Activated gamma-delta T cell treated with Interleukin-2 at 50 U/mL for 16 hours (primary cell): ENCODE measurements at places on chromosomes 6 and 20.

DNA sequence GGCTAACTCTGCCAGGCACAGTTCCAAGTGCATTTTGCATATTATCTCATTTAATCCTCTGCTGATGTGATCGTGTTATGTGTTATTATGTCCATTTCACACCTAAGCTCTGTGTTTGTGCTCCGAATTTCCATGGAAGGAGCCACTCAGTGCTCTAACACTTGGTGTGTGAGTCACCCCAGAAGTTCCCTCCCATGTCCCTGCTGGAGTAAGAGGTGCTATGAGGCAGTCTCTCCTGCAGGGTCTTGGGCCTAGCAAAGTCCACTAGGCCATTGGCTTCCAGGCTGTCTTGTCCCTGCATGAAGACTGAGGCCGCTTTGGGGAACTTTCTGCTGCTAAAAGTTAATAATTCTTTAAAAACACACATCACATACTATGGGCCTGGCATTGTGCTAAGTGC lies 405.9 kb upstream of the SULF2 start:
- DNase-seq, result no peak

DNA sequence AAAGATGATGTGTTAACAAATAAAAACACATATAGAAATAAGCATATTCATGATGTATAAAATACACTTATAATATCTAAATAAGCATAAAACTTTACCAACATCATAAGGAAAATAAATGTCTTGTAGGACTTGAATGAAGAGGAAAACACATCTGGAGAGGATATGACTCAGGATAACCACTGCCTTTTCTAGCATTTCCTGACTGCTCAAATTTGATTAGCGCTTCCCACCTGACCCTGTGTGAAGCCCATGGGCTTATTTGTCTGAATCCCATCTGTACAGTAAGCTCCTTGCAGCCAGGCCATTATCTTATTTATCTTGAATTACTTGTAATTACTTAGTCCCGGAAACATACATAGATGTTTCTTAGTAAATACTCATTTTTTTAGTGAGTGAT lies 608.6 kb downstream of the COL12A1 start:
- no peak for DNase-seq

GRCh38 chr6:111211411-111212030 lies 124.2 kb downstream of the SLC16A10 start:
- DNase-seq, result no peak

DNA sequence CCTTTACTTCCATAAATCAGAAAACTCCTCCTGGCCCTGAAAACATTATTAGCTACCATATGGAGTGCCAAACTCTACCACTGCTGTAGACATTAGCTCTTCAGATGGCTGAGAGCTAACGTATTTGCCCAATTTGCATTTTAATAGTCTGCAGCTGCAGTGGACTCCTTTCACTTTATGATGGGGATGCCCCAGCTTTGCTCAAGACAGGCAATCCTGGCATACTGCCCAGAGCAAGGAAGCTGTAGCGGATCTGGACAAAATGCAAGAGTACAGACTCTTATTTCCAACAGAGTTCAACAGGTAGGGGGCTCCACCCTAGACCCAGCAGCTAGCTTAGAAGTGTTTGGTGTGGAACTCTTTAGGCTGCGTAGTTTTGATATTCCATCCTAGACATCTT lies 246.7 kb downstream of the FOXC1 start:
- DNase-seq, result no peak

DNA sequence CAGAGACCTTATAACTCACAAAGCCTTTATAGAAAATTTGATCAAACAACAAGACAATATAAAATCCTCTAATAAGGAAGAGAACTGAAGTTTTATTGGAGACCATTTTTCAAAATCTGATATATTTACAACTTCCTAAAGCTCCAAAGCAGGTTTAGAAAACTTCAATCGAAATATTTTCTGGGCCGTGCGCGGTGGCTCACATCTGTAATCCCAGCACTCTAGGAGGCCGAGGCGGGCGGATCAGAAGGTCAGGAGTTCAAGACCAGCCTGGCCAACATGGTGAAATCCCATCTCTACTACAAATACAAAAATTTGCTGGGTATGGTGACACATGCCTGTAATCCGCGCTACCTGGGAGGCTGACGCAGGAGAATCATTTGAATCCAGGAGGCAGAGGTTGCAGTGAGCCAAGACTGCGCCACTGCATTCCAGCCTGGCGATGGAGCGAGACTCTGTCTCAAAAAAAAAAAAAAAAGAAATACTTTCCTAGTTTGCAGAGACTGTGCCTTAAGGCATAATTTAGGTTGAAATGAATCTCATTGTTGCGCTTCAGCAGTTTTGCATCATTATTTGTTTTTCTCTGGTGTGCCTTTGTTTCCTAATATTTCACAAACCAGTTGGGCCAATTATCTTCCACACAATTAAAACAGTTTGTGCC lies 60.6 kb upstream of the ASIP start:
- DNase-seq, result no peak

DNA sequence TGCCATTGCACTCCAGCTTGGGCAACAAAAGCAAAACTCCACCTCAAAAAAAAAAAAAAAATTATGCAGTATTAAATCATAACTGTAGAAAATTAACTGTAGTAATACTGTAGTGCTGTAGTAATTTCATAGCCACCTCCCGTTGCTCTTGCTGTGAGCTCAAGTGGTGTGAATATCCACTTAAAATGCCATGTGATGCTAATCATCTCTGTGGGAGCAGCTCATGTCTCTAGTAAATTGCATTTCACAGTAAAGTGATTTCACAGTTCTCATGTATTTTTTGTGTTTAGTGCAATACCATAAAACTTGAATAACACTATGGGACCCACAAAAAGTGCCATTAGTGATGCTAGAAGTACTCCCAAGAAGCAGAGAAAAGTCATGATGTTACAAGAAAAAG lies 14.4 kb upstream of the FAM217A start:
- DNase-seq, result no peak

GRCh38 chr6:39049575-39050283 lies 1.1 kb downstream of the GLP1R start:
- DNase-seq, result no peak

DNA sequence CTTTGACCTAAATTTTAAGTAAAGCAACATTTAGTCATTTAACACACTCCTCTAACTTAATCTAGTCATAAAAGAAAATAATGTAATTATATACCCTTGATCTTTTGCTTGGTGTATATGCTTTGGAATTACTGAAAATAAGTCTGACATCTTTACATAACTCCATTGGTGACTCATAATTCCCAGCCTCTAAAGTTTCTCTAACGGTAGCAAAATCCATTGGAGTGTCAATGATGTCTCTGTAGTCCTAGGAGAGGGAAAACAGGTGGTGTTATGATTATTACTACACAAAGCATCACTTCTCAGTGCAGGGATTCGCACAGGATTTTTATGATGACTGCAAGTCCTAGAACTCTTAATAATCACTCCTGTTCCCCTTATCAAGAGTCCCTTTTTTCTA lies 80.2 kb downstream of the IRAK1BP1 start:
- no peak for DNase-seq

- DNase-seq, result no peak
These were observed 159.6 kb downstream of the SASH1 start for GRCh38 chr6:148502083-148502772.

- no peak for DNase-seq
These were observed 40.0 kb upstream of the TFAP2B start for GRCh38 chr6:50778696-50779095.

GRCh38 chr6:143823548-143823947 lies 19.6 kb upstream of the LTV1 start:
- DNase-seq, result no peak

DNA sequence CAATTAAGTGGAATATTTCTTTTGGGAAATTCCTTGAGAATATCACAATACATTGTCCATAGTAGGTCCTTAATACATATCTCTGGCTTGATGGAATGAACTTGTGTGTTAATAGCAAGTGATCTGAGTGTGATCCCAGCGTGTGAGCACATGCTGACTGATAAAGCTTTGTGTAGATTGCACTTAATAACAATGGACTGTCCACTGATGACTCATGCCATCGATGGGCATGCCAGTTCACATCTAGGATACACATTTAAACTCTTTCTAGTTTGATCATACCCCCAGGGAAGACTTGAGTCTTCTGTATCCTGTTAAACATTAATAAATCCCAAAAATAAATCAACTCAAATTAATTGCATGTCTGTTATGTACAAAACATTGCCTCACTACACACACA lies 454.3 kb upstream of the SPTLC3 start:
- DNase-seq, result no peak

GRCh38 chr6:382883-383810 lies 8.4 kb upstream of the IRF4 start:
- DNase-seq, result no peak

DNA sequence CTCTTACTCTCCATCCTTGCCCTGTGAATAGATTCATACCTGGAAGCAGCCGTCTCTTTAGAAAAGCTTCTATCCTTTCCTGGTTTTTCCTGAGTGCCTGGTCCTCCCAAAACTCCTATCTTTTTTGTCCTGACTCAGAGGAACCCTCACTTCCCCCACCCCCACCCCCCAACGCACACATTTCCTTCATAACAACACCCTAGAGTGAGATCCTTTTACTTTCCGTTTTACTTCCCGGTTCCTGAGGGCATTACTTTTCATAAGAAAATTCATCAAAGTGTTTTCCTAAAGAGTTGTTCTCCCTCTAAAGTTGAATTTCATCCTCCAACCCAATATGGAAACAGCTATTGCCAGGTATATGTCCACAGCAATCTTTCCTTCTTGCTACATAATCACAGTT lies 327.0 kb downstream of the NRN1 start:
- no peak for DNase-seq

DNA sequence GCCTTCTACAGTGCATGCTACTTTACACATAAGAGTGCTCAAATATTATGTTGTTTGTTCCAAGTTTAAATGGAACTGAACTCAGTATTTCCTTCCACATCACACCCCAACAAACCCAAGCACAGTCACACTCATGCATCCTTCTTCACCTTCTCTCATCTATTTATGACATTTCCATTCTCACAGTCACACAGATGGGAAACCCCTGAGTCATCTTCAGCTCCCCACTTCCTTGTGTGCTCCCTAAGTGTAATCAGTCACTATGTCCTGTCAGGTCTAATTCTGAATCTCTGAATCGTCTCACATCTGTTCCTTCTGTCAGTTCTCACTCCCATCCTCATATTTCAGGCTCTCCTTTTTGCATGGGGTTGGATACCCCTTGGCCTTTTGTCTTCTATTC lies 96.0 kb downstream of the RIMS1 start:
- DNase-seq, result no peak

DNA sequence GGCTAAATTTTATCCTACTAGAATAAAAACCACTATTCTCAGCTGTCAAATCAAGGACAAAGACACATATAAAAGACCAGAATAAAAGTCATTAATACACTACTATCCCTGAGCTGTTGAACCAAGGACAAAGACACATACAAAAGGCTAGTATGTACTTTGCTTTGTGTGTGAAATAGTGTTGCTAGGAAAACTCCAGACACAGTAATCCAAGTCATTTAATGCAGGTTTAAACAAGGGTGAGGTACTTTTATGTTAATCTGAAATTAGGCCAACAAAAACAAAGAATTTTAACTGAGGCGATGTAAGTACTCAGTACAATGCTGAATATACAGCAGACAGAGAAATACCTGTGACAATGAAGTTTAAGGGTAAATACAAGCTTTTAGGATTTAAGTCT lies 18.9 kb downstream of the GCLC start:
- no peak for DNase-seq
